Stimulated activated CD4-positive, alpha-beta T cell treated with anti-CD3 and anti-CD28 coated beads, Interleukin-1b, Interleukin-23, amount 100 ng/mL, for 24 hours (primary cell): ENCODE measurements at places on chromosomes 1 and 21.

DNA sequence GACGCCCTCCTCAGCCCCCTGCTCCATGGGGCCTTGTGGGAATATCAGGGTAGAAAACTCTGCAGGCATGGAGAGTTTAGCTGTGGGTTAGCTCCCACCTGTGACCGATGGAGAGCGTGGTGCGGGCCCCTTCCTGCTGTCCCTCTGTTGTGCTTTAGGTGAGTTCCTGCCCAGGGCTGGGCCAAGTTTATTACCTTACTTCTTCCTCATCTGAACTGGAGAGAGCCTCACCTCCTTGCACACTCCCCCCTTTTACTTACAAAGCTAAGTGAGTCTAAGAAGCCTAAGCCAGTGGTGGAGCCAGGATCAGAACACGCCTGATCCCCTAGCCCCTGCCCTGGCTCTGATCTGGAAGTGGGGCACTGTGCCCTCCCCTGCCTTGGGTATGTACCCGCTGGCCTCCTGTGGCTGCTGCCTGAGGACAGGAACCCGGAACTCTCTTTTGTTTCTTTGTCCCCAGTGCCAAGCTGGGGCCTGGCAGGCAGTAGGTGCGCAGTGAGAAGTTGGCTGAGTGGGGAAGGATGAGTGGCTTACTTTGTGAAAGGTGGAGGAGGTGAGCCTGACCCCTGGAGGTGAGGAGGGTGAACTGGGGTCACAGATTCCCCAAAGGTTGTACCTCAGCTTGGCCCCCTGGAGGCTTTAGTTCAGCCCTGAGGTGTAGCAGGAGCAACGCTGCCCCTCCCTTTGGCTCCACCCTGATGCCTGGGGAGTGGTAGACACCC lies 32.9 kb downstream of the ARHGEF10L start:
- no peak for DNase-seq

- no peak for DNase-seq
These were observed 159.9 kb upstream of the POGK start for GRCh38 chr1:166679369-166679768.

- no peak for DNase-seq
These were observed 16.3 kb downstream of the RNF19B start for GRCh38 chr1:32948390-32948722.

- DNase-seq: no peak
These were observed 67.0 kb downstream of the MATN1 start for GRCh38 chr1:30656171-30656940.

- DNase-seq: no peak
These were observed 182.9 kb downstream of the ZNF281 start for GRCh38 chr1:200226969-200227303.

DNA sequence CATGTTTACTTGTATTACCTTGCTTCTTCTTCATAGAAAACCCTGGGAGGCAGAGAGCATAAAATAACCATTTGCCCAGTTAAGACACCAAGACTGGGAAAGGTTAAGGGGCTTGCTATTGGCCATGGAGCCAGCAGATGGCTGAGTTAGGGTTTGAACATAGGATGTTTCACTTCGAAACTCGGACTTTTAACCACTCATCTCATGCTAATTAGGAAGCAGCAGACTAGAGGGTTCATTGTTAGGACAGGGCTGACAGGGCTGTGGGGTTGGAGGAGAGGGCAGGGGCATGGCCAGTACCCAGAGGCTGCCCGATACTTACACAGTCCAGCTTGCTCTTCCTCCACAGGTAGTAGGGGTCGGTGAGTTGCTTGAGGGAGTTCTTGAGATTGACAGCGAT lies 17.0 kb downstream of the SLC26A9 start:
- DNase-seq: no peak

DNA sequence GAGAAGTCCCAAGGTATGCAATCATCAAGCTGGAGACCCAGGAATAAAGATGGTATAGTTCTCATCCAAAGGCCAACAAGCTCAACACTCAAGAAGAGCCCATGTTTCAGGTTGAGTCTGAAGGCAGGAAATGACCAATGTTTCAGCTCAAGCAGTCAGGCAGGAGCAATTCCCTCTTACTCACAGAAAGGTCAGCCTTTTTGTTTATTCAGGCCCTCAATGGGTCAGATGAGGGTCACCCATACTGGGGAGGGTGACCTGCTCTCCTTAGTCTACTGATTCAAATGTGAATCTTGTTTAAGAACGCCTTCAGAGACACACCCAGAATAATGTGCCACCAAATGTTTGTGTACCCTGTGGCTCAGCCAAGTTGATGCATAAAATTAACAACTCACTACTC lies 262.4 kb downstream of the USP25 start:
- DNase-seq: no peak

DNA sequence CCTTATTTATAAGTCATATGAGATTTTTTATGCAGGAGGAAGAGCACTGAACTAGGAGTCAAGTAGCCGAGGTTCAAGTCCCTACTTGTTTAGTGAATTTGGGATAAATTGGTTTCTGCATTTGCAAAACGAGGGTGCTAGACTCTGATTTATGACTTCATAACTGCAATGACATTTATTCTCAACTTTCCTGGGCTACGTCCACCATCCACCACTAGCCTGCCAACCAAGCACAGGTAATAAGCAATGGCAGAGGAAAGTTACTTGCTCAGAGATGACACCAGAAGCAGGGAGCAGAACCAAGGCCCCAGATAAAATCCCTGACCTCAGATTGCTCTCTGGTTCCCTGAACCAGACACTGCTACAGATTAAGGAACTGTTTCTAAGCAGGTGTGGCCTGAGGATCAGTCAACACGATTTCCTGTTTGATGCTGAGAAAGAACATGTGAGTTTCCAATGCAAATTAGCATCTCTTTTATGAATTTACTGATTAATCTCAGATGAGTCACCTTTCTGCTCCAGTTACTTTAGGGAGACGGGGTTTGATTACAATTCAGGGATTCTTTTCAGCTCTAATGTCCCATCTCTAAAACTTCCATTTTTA lies 52.7 kb downstream of the PLPP3 start:
- no peak for DNase-seq

- DNase-seq: no peak
These were observed 12.2 kb downstream of the SCNN1D start for GRCh38 chr1:1292442-1292779.

- DNase-seq: no peak
These were observed 136.6 kb downstream of the SLC30A10 start for GRCh38 chr1:219791766-219792165.

DNA sequence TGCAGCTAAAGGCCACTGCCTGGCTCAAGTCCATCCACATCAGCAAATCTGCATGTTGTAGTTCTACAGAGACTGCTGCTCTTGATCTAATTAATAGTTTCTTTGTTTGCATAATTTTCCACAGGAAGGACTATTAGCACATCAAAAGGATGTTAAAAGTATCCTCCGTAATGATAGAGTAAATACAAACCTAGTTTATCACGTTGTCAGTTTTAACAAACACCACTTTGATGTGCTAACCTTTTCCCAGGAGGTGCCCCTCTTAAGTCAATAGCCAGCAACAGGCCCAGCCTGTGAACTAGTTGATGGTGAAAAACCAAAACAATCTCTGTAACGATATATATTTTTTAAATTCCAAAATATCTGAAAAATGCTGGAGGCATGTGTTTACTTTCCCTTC lies 64.2 kb upstream of the SLC22A15 start:
- DNase-seq: no peak

DNA sequence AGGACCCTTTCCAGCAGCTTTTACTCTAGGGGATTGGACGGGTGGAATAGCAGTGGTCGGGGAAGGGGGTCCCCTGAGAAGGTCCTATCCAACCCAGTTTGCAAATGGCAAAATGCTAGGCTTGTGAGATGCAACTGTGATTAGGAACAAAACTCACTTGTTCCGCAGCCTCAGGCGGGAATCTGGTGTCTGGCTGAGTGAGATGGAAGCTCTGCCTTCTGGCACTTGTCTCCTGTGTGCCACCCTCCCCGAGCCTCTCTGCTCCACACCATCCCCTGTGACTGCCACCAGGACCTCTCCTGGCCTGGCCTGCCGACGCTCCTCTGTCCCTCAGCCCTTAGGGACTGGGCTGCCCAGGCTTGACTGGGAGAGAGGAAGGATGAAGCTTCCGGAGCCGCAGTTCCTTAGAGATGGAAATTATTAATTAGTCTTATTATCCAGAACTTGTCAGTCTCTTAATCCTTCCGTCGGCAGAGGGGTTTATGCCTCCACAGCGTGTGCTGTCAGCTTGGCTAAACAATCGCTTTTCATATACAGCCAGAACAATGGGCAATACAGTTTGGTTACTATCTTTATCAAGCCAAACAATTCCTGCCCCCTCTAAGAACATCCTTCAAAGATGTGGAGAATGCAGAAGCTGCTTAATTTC lies 292.8 kb upstream of the VAMP3 start:
- no peak for DNase-seq

GRCh38 chr1:145972580-145972979 lies 8.1 kb downstream of the POLR3GL start:
- no peak for DNase-seq

GRCh38 chr21:17900281-17900989 lies 81.3 kb upstream of the C21orf91 start:
- peak; percentile 2 for DNase-seq

DNA sequence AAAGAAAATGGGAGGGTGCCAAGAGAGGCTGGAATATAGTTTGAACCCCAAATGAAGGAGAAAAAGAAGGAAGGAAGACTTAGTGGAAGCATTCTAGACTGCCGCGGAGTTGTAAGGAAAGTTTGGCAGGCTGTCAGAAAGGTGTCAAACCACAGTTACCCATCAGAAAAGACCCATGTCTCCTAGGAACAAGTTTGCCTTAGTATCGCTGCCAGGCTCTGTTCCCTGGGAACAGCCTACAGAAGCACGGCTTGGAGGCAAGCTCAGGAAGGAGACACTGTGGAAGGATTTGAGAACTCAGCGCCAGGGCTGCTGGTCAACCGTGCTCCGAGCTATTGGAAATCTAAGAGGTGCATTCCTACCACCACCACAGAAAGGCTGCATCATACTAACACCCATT lies 197.4 kb downstream of the RRAGC start:
- DNase-seq: no peak

DNA sequence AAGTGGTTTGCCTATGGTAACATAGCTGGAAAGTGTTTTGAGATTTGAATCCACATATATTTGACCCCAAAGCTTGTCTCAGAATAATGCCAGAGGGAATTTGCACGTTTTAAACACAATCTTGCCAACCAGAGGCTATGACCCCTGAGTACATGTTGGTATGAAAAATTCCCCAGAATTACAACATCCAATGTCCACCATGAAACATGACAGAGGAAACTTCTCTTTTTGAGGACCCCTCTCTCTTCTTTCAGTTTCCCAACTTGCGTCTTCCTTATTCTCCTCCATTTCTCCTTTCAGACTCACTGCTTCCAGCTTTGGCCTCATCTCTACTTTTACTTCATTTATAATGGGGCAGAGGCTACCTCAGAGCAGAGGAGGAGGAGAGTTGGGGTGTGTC lies 5.5 kb upstream of the KCNJ9 start:
- DNase-seq: no peak

DNA sequence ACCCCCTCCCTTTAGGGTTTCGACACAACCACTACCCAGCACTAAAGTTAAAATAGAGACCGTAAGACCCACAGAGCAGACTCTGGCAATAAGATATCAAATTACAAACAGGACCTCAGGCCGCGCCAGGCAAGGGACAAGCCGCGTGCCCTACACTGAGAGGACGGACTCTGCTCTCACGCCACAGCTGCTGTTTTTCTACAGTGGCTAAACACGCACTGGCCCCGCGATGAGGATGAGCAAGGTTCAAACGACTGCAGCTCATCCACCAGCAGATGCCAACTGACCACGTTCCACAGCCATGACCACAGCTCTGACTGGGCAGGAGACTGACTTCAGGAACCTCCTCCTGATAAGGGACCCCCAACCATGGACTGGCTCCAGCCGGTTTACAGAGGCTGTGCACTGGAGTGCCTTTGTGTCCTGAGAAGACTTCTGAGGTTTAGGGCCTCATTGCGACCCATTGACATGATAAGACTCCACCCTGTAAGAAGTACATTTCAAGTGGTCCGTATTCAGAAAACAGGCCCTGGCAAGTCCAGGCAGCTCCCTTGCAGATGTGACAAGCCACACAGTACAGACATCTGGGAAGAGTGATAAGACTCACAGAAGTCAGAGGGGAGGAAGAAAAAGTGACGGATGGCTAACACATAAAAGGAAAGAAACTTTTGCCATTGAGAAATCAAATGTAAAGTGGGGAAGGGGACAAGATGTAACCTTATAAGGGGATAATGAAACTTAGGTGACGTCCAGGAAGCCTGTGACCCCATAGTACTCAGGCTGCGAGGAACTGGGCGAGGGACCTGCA lies 1.5 kb upstream of the KRTAP10-6 start:
- DNase-seq: no peak

- DNase-seq: no peak
These were observed 16.6 kb downstream of the SLC9A1 start for GRCh38 chr1:27138368-27138767.

DNA sequence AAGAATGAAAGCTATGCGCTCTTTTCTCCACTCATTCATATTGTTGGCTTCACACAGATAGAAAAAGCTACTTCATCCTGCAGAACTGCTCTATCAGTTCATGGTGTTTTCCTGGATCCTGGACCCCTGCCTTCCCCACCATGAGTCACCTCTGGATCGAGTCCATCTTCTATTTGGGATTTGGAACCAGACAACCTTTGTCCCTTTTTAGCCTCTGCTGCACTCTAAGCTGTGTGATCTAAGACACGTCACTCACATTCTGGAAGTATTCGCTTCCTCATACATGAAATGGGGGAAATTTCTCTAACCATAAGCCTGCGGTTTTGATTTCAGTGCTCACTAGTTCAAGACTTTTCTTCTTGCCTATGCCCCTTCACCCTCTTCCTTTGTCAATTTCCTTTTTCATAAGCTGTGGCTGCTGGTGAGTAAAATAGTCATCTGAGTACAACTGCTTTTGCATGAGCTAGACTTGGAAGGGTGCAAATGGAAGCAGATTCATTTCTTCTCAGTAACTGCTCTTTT lies 14.1 kb upstream of the DEGS1 start:
- no peak for DNase-seq

GRCh38 chr1:2980073-2980791 lies 41.0 kb upstream of the ACTRT2 start:
- no peak for DNase-seq

GRCh38 chr1:180691322-180691913 lies 59.6 kb downstream of the XPR1 start:
- no peak for DNase-seq

DNA sequence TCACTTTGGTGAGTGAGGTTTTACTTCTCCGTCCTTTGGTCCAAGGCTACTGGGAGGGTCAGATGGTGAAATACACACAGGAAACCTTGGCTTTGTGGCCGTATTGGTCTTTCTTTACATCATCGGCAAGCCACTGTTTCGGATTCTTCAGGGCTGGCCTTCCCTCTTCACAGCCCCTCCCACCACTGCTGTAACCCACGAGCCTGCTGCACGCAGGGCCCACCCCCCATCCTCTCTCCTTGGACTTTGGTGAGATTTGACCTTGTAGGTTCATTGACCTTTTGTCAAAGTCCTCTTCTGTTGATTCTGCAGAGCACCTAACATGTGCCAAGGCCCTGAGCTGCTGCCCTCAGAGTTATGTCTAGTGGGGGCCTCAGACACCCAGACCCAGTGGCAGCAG lies 328.6 kb downstream of the CAMTA1 start:
- DNase-seq: no peak

- DNase-seq: no peak
These were observed 192.9 kb downstream of the RHOU start for GRCh38 chr1:228927946-228928898.
